Activated T-cell treated with anti-CD3 and anti-CD28 coated beads, Interleukin-2, amount 50 U/mL, for 1 hour (primary cell): ENCODE measurements at places on chromosomes 6 and 20.
A peak's percentile ranks its signal among the peaks of the same experiment; 100 is the strongest.

DNA sequence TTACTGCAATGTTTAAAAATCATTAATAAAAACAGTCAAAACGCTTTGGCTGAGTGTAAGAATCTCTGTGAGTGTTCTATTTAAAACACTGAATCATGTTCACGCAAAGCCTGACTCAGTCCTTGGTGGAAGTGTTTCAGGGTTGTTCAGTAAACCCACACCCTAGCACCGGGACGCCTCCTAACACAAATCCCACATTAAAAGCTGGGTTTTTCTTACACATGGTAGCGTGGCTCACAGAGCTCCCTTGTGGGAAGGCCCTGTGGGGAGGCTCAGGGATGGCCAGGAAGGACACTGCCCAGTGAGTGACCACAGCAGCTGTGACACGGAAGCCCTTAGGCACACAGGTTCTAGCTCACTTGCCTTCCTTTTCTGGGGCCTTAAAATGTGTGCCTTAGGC lies 80.2 kb downstream of the GMPR start:
- peak; percentile 27 for DNase-seq

DNA sequence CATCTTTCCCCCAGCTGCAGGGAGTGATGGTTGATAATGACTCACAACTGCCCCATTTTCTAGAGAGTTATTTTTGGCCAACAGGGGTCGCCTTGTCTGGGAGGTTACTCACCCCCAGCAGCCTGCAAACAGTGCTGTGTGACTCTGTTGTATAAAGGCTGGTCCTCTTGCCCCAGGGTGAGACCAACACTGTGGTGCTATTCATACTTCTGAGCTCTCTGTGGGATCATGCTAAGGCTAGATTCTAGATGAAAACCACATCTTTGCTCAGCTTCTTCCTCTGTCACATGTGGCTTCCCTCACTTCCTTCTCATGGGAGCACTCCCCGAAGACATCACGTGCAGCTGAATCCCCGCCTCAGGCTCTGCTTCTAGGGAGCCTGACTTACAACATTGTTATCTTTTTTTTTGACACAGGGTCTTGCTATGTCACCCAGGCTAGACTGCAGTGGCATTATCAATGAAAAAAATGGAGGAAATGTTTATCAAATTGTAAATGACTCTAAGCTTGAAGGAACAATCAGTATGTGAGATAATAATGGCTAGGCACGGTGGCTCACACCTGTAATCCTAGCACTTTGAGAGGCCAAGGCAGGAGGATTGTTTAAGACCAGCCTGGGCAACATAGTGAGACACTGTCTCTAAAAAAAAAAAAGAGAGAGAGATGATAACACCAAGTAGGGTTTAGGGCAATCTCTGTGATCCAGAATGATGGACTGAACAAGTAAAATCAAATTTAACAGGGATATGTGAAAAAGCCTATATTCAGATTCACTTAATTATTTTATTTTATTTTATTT lies 55.7 kb upstream of the SLC23A2 start:
- DNase-seq = peak; percentile 67

- peak; percentile 59 for DNase-seq
Measured at GRCh38 chr6:41940759-41941279, 789 bp downstream of the CCND3 start.

- no peak for DNase-seq
Measured at GRCh38 chr6:52325695-52326471, 36.1 kb upstream of the PAQR8 start.

DNA sequence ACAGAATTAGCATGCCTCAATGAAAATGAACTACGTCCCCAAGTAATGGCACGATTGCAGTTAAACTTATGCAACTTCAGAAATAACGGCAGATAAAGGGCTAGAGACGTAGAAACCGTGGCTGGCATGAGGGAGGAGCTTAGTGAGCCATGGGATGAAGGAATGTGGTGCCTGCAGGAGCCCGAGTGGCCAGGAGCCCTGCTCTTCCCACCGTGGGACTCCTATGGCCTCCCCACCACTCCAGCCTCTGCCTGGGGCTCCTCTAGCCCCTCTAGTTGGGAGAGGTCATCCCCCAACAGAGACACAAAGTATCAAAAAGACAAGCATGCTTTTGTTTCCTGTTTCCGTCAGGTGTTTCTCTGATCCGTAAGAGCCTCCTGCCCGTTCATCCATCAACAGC lies 75.1 kb upstream of the BHLHE23 start:
- DNase-seq = no peak

- no peak for DNase-seq
Measured at GRCh38 chr6:113755449-113756289, 101.5 kb upstream of the MARCKS start.

DNA sequence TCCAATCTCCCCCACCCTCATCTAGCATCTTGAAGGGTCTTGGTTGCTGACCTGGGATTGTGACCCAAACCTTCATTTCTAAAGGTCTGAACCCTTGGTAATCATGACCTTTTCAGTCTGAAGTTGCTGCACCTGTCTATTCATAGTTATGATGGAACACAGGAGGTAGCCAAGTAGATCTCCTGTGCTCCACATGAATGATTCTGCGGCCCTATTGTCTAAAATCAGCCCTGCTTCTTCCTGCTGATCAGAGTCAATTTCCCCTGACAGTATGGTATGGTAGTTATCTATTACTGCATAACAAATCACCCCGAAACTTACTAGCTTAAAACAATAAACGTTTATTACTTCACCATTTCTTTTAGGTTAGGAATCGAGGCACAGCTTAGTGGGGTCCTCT lies 9.0 kb downstream of the OR2B6 start:
- DNase-seq = no peak

- no peak for DNase-seq
Measured at GRCh38 chr6:159137676-159138075, 31.5 kb upstream of the FNDC1 start.

- peak; percentile 76 for DNase-seq
Measured at GRCh38 chr6:25278914-25279747, at the start of gene CARMIL1. Gene CARMIL1 (plus strand): TSS chr6:25279374. CDS start chr6:25279796, 422 bp downstream.

GRCh38 chr6:67535946-67536345 lies 1099.1 kb upstream of the ADGRB3 start:
- DNase-seq = no peak

DNA sequence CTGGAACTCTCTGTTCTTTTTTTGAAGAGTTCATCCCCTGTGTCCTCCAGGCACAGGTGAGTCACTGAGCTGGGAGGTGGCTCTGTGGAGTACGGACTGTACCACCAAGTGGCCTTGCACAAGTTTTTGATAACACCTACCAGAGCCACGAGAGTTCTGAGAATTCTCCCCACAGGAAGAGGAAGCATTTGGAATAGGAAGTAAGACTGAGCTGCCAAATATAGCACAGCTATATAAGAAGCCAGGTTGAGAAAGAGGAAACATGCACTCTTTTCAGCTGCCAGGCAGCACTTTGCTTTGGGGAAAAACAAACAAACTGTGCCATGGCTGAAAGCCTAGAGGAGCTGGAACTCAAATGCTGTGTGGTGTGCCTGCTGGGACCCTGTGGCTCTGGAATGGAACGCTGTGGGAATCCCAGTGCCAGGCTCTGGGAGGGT lies 70.8 kb upstream of the RIPOR2 start:
- DNase-seq = peak; percentile 42

GRCh38 chr6:149057464-149057840 lies 260.1 kb upstream of the TAB2 start:
- DNase-seq = no peak

- no peak for DNase-seq
Measured at GRCh38 chr6:26439151-26440125, 866 bp upstream of the BTN3A3 start.

DNA sequence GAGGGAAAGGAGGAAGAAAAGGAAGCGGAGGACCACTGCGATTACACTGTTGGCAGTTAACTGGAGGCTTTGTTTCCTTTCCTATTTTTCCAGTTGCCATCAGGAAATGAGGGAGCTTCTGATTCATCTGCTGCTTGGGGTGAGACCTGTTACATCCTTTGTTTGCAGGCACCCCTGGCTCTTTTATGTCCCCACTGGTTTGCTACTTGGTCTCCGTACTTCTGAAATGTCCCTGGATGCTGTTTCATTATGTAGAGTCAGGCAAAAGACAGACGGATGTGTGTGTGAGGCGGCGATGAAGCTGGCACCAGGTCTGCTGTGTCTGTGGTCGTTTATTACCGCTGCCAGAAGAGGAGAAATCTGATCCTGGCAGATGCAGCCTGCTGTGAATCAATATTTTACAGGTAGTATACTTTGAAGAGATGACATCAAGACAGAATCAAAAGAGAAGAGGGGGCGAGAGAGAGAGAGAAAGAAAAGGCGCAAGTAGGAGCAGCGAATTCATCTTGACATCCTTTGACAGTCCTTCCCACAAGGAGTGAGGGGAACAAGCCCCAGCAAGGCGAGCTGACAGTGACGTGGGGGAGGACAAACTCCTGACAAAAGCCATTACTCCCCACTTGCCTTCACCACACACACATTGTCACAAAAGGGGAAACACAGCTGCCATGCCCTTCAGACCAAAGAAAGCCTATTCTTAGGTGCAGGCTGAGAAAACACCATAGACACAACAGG lies 145.9 kb upstream of the FBXL4 start:
- no peak for DNase-seq

DNA sequence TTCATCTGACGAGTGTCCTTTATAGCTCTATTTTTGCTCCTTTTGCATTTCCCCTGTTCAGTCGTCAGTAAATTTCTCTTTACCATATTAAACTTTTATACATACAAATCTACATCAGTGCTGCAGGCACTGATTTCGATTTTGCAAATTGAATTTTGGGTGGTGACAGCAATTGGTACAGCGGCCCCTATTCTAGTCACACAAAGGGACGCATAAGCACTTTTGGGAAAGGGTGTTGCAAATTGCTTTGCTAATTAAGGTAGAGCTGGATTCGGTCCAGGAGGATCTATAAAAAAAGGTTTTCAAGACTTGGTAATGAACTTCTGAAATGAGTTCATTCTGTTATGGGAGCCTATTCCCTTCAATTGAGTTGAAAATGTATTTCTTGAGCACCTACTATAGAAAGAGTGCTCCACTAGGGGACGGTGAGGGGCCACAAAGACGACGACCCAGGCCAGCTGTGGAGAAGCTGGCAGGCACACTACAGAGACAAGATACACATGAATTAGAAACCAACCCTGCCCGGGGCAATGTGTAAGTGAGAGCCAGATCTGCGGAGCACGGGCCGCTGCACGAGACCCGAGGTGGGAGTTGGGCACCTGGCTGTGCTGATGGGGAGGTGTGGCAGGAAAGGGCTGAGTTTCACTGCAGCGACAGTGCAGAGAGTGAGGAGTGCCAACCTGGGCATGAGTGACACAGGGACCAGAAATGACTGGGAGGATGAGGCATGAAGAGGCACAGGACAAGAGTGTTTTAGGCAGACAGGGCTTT lies 5.4 kb downstream of the UQCC2 start:
- no peak for DNase-seq

DNA sequence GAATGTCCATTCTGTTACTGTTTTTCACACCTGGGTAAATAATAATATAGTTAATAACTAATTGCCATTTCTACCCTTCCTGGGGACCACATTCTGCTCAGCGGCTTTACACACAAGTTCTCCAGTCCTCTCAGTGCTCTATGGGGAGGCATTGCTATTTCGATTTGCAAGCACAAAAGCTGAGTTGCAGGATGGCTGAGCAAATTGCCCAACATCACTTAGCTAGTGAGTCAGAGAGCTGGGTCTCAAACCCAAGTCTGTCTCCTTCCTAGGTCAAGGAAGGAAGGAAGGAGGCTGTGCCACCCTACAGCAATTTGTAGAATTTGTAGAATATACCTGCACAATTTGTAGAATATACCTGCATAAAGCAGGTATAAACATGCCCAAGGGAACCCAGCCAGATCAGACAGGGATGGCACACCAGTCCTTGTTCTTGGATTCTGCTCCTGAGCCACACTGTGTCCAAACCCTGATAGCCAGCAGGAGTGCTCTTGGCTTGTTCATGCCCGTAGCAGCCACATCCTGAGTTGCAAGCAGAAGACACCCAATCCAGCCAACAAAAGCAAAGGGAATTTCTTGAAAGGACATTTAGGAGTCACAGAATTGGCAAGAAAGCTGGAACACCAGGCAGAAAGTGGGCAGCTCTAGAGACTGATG lies 56.9 kb downstream of the LY86 start:
- DNase-seq = no peak

DNA sequence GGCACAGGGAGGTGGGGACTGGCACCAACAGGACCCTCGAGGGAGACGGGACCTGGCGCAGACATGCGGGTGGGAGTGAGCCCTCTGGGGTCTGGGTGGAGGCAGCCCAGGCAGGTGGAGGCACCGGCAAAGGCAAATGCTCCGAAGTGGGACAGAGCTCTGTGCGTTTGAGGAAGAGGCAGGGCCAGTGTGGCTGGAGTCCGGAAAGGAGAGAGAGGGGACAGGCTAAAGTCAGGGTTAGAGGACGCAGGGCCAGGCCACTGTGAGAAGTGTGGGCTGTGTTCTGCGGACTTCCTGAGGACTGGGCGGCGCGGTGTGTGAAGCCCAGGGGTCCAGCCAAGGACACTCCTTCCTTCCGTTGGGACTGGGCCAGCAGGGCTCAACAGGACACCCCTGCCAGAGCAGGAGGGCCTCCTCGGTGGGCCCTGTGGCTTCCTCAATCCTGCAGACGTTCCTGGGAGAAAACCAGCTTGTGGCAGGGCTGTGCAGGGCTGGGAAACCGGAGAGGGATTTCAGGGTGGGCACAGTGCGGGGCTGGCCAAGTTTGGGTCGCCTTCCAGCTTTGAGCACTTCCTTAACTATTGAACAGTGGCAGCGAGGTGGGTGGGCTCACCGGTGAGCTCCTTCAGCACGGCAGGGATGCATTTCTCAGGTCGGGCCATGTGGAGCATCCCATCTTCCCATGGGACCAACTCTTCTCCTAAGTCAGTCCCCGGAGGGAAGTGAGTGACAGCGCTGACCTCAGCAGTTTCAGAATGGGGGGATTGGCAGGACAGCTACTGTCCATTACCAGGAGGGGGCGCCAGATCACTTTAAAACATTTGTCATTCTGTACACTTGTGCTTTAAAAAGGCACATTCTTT lies 22.5 kb downstream of the MOCS3 start:
- peak; percentile 53 for DNase-seq

GRCh38 chr20:40286975-40287531 lies 402.0 kb downstream of the MAFB start:
- DNase-seq = no peak

DNA sequence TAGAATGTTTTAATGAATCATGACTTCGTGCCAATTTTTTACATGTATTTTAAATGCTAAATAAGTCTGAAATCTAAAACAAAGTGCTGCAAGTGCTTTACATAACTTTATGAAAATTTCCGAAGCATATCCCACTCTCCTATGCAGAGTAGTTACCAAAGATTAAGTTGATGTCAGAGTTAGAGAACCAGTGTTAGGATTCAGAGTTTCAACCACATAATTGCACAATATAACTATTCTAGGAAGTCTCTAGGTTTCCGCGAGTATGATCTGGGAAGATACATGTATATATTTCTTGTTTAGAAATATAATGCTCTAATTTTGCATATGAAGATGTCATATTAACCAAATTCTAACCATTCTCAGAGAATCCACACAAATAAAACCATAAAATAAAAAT lies 74.8 kb downstream of the ASCC3 start:
- DNase-seq = no peak

GRCh38 chr6:11744753-11745152 lies 33.9 kb downstream of the ADTRP start:
- no peak for DNase-seq

GRCh38 chr20:52420805-52421204 lies 229.2 kb upstream of the ZFP64 start:
- no peak for DNase-seq

DNA sequence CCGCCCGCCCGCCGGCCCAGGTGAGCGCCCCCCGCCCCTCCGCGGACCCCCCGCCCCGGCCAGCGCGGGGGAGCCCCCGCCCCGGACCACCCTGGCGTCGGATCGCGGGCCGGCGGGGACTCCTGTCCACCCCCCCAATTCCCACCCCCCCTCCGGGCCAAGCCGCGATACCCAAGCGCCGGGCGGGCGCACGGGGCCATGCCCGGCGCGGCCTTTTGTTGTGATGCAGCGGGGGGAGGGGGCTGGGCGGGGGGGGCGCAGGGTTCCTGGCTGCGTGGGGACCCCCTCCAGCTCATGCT lies 245 bp downstream of the SRC start:
- no peak for DNase-seq
